Right lobe of liver (tissue), 6 donors: ENCODE measurements at places on chromosomes 12 and 14. TPM values are rescaled to one million over a fixed set of nuclear protein-coding genes. Genes with fewer than 3 reads are reported as not detected.
A peak's percentile ranks its signal among the peaks of the same experiment; 100 is the strongest.

Gene RFX4
- total RNA-seq = not detected

Gene IFT81
- 5.1 TPM for total RNA-seq

Gene TBX5
- total RNA-seq = not detected

Gene DIO3
- total RNA-seq = not detected

Gene NFE2
- 0.68 TPM for total RNA-seq

Gene MAP3K9
- 2.9 TPM for total RNA-seq

Gene TAS2R20
- total RNA-seq = 2.8 TPM

DNA sequence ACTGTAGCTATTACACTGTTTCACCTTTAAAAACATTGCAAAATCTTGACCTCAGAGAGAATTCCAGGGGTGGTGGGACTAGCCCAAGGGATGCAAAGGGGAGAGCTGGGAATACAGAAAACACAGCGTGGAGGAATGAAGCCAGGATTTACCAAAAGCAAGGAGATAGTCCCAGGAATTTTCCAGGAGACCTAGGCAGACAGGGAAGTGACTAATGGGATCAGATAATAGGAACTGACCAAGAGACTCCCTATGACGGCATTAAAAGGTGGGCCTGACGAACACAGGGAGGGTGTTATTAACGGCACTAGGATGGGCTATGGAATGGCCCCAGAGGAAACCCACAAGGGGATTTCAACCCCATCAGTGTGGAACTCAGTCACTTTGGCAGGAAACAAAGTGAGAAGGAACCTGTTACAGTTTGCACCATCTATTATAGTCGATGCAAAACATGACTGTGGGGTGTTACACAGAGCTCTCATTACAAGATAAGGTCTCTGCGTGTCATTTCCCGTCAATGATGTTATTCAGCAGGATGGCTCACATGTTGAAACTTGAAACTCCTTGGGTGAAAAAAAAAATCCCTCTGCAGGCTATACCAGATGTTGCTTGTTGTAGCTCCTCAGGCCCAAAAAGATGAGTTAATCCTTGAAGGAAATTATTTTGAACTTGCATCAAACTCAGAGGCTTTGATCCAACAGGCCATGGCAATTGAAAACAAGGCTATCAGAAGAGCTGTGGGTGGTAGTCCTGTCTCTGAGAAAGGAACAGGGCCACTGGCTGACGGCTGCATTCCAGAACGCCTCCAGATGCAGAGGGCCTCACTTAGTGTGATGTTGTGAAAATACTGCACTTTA is 58.7 kb downstream of the DRAM1 start:
- no peak for DNase-seq
- H3K27ac ChIP-seq = no peak overlapping the region
- no peaks in the 10 kb centered on the region for H3K27me3 ChIP-seq
- H3K4me1 ChIP-seq = no peaks in the 10 kb centered on the region
- no peak overlapping the region for H3K4me3 ChIP-seq

GRCh38 chr14:71231521-71232393 is 324.5 kb downstream of the PCNX1 start:
- no peaks in the 10 kb centered on the region for H3K27me3 ChIP-seq
- no peaks in the 10 kb centered on the region for H3K4me1 ChIP-seq
- no peak for DNase-seq
- no peak overlapping the region for H3K27ac ChIP-seq
- no peak overlapping the region for H3K4me3 ChIP-seq
- H3K36me3 ChIP-seq = no peaks in the 10 kb centered on the region

GRCh38 chr14:86847140-86847539 is 1145.8 kb downstream of the GALC start:
- H3K4me1 ChIP-seq = no peaks in the 10 kb centered on the region
- H3K27ac ChIP-seq = no peak overlapping the region
- no peaks in the 10 kb centered on the region for H3K36me3 ChIP-seq
- H3K4me3 ChIP-seq = no peak overlapping the region

- DNase-seq = no peak
- no peak overlapping the region for H3K4me3 ChIP-seq
- H3K27me3 ChIP-seq = no peaks in the 10 kb centered on the region
- H3K4me1 ChIP-seq = peaks cover 5% of the 10 kb centered on the region
Measured at GRCh38 chr14:77979171-77979570, 179.3 kb downstream of the ADCK1 start.

DNA sequence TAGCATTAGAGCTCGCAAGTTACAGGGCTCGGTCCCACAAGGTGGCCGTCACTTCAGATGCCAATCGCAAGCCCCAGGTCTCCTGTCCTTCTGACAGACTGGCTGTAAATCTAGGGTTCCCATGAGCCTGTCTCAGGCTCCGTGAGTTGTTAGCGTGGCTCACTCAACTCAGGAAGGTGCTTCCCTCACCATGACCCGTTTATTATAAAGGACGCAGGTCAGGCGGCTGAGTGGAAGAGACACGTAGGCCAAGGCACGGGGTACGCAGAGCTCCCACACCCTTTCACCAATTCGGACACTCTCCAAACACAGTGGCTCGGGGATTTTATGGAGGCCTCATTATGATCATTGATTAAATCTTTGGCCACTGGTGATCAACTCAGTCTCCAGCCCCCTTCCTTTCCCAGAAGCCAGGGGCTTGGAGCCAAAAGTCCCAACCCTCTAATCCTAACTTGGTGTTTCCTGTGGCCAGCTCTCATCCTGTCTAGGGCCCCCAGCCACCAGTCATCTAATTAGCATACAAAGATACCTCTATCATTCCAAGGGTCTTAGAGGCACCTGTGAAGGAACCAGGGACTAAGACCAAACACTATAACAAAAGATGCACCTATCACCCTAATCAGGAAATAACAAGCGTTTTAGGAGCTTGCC is 25.8 kb upstream of the LRTM2 start:
- DNase-seq = peak; percentile 41
- H3K4me3 ChIP-seq = no peak overlapping the region
- H3K27me3 ChIP-seq = no peaks in the 10 kb centered on the region
- H3K4me1 ChIP-seq = no peaks in the 10 kb centered on the region
- H3K36me3 ChIP-seq = no peaks in the 10 kb centered on the region

DNA sequence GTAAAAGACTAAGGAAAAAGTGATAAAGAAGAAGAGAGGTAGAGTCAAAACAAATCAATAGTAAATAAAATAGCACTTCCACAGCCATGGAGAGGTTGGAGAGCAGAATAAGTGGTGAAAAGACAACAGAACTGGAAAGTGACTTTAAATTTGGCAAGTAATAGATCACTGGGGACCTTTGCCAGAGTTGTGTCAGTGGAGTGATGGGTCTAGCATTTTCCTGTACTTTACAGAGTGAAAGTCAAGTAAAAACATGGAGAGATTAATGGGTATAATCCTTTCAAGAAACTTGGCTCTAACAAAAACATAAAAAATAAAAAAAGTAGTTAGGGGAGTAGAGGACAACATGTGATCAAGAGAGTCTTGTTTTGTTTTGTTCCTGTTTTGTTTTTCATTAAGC is 502.2 kb upstream of the RPL10L start:
- no peak overlapping the region for H3K27ac ChIP-seq
- no peak for DNase-seq
- no peaks in the 10 kb centered on the region for H3K27me3 ChIP-seq

- no peaks in the 10 kb centered on the region for H3K36me3 ChIP-seq
- H3K27me3 ChIP-seq = no peaks in the 10 kb centered on the region
- no peak for DNase-seq
- H3K4me3 ChIP-seq = no peak overlapping the region
- H3K27ac ChIP-seq = no peak overlapping the region
- H3K4me1 ChIP-seq = no peaks in the 10 kb centered on the region
Measured at GRCh38 chr14:101074196-101075024, 170.9 kb upstream of the RTL1 start.

DNA sequence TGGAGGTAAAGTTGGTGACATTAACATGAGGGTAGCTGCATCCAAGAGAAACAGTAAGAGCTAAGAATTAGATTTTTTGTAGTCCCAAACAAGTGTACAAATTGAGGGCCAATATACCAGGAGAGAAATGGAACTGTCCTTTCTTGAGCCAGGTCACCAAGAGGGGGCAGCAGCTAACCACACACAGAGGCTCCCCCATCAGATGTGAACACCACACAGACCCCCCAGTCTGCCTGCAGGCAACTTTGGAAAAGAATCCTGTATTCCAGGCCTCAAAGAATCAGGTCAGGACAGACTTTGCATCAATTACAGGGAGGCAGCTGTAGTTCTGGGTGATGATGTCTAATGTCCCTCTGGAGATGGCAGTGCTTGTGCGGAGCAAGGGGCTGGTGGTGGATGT is 77.9 kb downstream of the SPTB start:
- H3K27ac ChIP-seq = no peak overlapping the region
- H3K27me3 ChIP-seq = no peaks in the 10 kb centered on the region
- no peak overlapping the region for H3K4me3 ChIP-seq
- H3K4me1 ChIP-seq = no peaks in the 10 kb centered on the region
- DNase-seq = no peak
